GM12864 (cell line): ENCODE measurements at places on chromosomes 3 and 15.

DNA sequence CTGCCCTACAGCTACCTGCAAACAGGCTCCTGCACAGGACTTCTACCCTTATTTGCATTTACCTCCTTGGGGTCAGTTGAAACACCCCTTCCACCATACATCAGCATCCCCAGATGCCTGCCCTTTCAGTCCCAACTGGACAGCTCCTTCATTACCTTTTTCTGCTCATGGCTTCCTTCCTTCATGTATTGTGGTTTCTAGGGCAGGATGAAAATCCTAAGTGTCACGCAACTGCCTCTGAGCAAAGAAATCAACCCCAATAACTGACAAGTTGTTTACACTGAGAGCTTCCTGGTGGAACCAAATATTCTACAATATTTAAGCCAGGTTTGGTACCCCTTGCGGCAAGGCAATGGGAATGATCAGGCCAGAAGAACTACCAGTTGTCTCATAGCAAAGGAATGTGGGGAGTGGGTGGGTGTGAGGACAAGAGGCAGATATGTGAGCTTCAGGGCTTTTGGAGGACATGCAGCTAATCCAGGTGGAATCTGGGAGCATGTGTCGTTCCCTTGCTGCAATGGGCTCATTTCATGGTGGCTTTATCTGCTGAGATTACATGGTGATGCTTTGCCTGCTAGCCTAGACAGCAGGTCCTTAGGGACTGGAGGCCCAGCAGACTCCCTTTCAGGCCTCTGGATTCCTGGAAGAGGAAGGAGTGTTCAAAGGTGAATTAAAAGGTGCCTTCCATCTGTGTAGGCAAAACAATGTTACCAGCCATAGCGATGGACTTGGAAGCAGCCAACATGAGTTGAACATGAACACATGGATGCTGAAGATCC lies 34.9 kb downstream of the PPCDC start:
- no peak for DNase-seq

DNA sequence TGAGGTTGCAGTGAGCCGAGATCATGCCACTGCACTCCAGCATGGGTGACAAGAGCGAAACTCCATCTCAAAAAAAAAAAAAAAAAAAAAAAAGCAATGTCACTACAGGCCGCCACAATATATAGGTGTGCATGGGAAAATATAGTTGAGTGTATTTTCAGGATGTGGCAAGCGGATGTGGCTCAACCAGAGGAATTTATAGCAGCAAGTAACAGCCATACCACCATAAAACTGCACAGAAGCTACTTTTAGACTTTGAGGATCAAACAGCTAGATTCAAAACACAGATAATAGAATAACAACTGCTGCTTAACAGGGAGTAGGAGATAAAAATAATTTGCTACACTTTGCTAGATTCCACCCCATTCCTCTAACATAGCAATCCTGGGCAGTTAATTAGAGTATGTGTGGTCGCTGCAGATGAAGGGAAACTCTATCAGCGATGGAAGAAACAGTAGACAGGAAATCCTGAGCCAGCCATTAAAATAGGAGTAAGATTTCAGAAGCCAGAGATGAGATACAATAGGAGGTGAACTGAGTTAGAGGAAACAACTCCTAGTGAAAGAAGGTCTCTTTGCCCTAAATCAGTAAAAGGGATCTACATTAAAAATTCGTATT lies 318.7 kb upstream of the STT3B start:
- DNase-seq, result no peak

GRCh38 chr15:53611145-53611920 lies 148.1 kb downstream of the WDR72 start:
- DNase-seq, result no peak

- no peak for DNase-seq
Measured at GRCh38 chr3:114439284-114439683, 145.5 kb downstream of the TIGIT start.

DNA sequence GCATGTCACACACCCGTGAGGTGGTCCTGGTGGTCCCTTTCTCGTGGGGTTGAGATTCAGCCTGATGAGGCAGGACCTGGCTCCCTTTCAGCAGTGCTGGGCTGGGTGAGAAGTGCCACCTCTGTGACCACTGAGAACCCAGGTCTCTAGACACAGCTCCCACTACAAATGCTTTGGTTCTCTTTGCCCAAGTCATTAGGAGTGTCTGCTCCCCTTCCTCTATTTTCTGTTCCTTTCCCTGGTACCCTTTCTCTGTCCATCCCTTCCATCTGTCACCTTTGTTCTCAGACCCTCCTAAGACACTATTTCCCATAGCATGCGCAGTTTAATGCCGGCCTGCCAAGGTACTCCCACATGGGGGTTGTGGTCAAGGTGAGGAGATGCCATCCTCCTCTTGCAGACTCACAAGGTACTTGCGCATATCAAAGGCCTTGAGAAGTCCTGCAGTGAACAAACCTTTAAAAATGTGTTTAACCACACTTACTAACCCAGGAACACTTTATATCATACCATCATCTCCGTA lies 297.7 kb downstream of the LRTM1 start:
- no peak for DNase-seq

DNA sequence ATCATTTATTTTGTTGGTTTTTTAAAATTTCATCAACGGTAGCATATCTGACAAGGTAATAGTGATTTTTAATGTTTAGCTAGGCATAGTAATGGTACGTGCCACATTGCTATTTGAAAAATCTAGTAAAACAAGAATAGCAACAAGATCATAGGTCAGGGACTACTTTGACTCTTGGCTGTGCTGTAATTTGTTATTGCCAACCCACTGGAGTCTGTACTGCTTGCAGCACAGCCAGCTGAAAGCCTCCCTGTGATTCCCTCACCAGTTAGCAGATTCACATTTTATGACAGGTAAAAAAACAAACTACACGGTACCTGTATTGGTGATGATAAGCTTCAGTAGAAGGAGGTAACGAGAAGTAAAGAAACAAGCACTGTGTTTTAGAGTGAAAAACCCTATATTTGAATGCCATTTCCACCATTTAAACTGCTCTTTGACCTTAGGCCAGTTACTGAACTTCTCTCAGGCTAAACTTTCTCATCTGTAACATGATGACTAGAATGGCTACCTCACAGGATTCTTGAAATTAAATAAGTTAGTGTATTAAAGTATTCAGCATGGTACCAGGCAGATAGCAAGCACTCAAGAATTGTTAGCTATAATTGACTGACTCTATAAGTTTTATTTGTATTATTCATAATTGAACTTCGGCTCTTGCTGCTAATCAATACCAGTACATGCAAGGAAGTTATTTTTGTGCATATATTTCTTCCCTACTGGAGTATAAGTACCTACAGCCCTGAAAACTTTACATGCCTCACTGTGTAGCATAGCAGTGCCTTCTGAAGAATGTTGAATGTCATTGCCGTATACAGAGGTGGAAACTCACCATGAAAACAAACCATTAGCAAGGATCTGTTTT lies 16.1 kb downstream of the FILIP1L start:
- no peak for DNase-seq

GRCh38 chr3:70824078-70824477 lies 511.6 kb upstream of the MDFIC2 start:
- no peak for DNase-seq

GRCh38 chr15:95152741-95153140 lies 921.4 kb downstream of the MCTP2 start:
- DNase-seq, result no peak

GRCh38 chr3:63493101-63493500 lies 159.4 kb upstream of the SNTN start:
- DNase-seq, result no peak

DNA sequence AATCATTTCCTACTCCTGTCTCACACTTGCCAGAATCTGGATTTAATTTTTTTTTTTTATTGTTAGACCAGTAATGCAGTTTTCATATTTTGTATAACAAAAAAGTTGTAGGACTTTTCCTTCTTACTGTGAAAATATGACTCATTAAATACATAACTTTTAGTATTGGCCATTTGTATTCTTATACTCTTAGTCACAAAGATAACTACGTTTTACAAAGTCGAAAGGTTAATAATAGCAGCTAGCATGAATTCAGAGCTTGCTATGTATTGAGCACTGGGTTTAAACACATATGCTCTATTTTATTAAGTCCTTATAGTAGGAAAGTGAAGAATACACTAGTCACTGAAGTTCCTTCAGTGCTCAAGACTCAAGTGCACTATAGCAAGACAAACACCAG lies 43.1 kb downstream of the LRRN1 start:
- DNase-seq, result no peak

- DNase-seq, result no peak
Measured at GRCh38 chr3:23199649-23200048, 3.5 kb upstream of the UBE2E2 start.

DNA sequence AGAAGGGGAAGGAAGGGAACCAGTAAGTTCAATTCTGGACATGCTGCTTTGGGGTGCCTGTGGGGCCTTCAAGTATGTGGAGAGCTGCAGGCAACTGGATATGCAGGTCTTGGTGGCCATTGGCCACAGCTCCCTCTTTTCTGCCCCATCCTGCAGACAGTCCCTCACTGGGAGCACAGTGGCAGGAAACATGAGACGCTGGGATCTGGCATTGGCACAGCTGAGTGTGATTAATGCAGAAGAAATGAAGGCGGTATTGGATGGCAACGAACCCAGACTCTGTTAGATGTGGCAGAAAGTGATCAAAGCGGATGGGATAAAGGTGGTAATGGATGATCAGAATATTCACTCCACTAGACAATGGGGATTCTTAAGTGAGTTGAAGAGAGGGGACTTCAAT lies 23.2 kb upstream of the VPS8 start:
- no peak for DNase-seq

GRCh38 chr3:17183951-17184550 lies 299.3 kb downstream of the PLCL2 start:
- DNase-seq, result no peak

DNA sequence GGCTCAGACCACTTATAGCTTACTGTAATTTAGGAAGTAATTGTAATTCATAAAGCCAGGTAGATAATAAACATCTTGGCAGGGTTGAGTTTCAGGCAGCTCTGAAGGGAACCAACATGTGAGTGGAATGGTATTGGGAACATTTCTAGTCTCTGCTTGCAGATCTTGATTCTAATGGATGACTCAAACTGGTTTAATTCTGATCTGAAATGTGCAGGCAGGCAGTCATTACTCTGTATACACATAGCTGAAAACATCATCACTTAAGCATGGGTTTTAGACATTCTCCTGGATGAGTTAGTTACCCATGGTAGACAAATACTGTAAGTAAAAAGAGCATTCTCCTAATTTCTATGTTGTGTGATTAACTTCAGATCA lies 317.0 kb upstream of the TPRG1 start:
- no peak for DNase-seq

DNA sequence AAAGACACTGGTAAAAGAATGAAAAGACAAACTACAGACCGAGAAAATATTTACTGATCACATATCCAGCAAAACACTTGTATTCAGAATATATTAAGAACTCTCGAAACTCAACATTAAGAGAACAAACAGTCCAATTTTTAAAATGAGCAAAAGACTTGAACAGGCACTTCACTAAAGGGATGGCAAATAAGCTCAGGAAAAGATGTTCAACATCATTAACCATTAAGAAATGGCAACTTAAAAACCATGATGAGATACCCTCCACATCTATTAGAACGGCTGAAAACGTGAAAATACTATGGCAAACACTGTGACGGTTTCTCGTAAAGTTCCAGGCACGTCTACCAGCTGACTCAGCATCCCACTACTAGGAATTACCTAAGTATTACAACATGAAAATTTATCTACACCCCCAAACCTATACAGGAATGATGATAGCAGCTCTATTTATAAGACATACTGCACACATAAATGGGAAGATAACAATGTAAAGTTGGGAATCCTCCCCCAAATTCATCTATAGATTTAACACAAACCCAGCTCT lies 86.1 kb upstream of the PROK2 start:
- no peak for DNase-seq

GRCh38 chr3:146550743-146551510 lies 6.5 kb upstream of the PLSCR1 start:
- DNase-seq, result no peak

- no peak for DNase-seq
Measured at GRCh38 chr3:192957441-192958021, 39.9 kb upstream of the MB21D2 start.

- no peak for DNase-seq
Measured at GRCh38 chr3:68116580-68116979, 462.2 kb upstream of the SUCLG2 start.

DNA sequence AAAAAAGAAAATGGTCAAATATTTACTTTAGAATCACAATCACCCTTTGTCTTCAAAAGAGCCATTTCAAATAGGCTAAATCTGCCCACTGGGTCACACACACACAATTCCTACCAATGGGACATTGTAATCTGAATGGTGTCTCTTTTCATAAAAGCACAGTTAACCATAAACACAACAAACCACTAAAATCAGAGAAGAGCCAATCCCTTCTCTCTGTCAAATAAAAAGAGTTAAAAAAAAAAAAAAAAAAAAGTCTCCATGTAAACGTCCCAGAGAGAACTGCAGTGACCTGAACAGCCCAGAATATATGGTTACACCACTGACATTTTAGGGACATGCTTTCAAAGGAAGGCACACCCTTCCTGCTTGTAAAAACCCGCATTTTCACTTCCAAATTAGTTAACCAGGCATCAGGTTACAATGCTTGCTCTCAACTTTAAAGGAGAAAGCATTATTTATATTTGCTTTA lies 63.7 kb downstream of the PRICKLE2 start:
- DNase-seq, result no peak

DNA sequence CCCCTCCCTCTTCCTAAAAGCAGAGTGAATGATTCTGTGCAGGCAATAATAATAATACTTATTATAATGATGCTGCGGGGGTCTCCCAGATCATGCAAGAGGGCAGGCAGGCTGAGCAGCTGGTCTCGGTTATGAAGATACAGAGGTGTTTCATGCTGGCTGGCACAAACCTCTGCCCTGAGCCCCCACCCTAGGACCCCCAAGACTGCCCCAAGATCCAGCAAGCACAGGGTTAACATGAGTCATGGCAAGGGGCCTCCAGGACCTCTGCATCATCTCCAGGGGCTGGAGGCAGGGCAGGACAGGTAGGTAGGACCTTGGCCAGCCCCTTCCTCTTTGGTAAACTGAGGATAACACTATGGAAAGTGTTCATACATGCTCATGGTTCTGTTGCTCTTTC lies 2.7 kb downstream of the MGLL start:
- no peak for DNase-seq

DNA sequence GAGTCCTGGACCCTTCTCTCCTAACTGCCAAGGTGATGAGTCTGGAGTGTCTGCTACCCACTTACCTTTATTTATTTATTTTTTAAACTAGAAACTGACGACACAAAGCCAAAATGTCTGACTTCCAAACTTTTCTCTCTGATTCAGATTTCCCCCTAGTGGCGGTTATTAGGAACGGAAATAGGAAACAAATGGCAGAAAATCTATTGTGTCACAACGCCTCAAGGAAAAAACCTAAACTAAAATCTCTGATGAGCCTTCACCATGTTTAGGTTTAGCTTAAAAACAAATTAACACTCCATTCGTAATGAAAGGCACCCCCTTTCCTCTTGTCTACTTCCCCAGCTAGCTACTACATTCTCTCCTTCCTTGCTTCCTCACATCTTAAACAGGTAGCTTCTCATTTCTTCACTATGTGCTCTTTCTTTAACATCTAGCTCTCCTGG lies 94.0 kb upstream of the MEX3B start:
- no peak for DNase-seq
